ENCODE measurements at places on chromosomes 2 and 18.

GRCh38 chr18:24010673-24011072 lies 3.9 kb upstream of the TTC39C start:
- no peak for DNase-seq

DNA sequence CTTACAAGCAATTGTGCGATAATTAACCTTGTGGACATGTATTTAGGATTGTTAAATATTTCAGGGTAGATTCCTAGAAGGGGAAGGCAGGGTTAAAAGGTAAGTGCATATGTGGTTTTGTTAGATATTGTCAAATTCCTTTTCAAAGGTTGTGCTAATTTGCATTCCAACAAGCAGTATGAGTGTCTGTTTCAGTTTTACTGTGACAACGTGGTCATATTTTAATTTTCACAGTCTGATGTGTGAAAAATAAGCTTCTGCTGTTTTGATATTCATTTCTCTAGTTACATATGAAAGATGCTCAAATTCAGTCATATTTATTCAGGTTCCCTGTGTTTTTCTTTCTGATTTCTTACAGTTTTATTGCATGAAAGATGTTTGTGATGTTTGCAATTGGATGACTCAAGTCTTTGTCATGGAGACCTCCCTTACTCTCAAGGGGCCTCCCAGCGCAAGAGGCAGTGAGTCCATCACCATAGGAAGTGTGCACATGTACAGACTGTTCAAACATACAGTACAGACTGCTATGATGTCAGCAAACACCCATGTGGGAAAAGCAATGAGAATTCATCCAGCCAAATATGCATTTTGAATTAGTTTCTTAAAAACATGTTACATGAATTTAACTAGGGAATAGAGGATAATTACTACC lies 310.8 kb downstream of the GALR1 start:
- no peak for DNase-seq

DNA sequence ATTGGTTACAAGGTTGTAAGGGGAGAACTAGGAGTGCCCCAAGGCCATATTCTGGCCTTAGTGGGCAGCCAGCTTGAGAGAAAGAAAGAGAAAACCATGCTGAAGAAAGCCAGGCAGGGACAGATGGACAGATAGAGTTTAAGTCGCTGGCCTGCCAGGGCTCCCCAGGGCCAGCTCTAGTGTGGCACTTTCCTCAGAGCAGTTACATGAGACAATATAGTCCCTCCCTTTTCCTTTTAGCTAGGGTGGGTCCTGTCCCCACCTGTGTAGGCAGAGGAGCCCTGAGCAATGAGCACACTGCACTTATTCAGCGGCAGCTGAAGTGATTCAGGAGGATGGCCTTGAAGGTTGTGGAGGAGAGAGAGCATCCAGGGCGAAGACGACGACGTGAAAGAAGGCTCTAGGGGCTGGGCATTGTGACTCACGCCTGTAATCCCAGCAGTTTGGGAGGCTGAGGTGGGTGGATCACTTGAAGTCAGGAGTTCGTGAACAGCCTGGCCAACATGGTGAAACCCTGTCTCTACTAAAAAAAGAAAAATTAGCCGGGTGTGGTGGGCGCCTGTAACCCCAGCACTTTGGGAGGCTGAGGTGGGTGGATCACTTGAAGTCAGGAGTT lies 152.0 kb upstream of the SLC1A4 start:
- peak; percentile 86 for DNase-seq

DNA sequence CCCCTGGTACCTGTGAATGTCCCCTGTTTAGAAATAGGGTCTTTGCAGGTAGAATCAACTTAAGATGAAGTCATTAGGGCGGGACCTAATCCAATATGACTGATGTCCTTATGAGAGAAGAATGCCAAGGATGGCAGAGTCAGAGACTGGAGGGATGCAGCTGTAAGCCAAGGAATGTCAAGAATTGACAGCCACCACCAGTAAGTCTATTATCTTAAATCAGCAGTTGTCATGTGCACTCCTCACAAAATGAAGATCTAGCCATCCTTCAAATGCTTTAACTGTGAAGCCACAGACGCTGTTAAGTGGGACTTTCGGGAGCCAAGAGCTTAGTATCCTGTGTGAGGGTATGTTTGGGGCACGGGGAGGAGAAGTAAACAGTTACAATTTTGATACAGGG lies 83.2 kb downstream of the ITGA4 start:
- no peak for DNase-seq

- DNase-seq: no peak
These were observed 1367.2 kb upstream of the CELF4 start for GRCh38 chr18:38932752-38933151.

GRCh38 chr2:142190805-142191204 lies 60.0 kb upstream of the LRP1B start:
- DNase-seq: peak; percentile 41

- no peak for DNase-seq
These were observed 272.9 kb upstream of the FIGN start for GRCh38 chr2:164008752-164009151.

- DNase-seq: no peak
These were observed 81.6 kb downstream of the COL5A2 start for GRCh38 chr2:189097934-189098333.

DNA sequence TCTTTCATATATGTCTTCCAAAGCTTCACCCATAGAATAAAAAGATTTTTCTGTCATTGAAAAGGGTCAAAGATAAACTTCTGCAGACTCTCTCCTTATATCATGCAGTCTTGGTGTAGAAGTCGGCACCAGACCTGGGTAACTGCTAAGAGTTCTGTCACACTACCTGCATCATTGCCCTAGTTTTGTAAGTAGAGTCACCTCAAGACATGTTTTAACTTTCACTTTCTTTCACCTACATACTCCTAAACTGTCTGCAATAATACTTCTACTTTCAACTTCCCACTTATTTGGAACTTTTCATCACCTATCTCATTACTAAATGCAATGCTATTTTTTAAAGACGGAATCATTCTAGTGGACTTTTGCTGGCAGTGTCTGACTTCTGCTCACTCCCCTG lies 475.6 kb upstream of the VRK2 start:
- no peak for DNase-seq

GRCh38 chr2:104656571-104657163 lies 197.2 kb upstream of the POU3F3 start:
- no peak for DNase-seq

GRCh38 chr2:128306081-128306930 lies 12.4 kb downstream of the HS6ST1 start:
- peak; percentile 93 for DNase-seq

DNA sequence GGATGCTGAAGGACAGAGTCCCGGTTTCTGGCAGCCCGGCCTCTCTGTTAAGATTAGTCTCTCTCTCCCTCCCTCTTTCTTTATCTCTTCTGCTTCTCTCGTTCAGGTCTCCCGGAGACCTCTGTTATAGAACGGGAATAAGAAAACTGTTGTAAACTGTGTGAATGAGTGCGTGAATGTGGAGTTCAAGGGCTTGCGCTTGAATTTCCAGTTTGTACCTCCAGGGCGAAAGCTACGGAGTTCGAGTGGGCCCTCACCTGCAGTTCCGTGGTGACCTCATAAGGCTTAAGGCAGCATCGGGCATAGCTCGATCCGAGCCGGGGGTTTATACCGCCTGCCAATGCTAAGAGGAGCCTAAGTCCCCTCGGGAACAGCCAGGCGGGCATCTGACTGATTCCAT lies 26.4 kb downstream of the SKA1 start:
- DNase-seq: no peak

All from M059J (cell line).